ENCODE measurements at places on chromosomes 6 and 20.

DNA sequence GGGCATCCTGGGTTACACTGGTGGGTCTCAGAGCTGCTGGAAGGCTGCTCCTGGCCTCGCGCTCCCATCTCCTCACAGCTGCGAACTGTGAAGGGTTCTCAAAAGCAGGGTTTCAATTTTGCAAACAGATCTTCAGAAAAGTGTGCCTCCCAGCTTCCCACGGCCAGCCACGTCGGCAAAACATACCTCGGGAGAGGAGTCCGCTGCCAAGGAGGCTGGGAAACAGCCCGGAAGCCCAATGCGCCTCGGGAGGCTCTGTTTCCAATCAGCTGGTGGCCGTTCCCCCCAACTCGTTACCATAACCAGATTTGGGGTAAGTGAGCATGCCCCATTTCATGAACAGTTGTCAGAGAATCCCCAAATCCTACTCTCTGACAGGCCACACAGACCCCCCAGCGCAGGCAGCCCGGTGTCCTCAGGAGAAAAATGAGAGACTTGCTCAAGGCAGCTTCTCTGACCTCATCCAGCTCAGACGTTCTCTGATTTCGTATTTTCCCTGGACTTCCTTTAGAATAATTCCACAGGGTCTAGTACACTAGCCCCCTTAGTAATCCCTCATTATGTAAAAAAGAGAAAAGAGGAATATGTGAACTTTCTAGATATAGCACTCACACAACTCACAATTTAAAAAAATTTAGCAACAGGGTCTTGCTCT lies 98.4 kb downstream of the SNX5 start:
- DNase-seq, result no peak

GRCh38 chr6:169573883-169574282 lies 127.9 kb downstream of the WDR27 start:
- no peak for DNase-seq

GRCh38 chr20:12924126-12924525 lies 84.6 kb upstream of the SPTLC3 start:
- DNase-seq, result no peak

DNA sequence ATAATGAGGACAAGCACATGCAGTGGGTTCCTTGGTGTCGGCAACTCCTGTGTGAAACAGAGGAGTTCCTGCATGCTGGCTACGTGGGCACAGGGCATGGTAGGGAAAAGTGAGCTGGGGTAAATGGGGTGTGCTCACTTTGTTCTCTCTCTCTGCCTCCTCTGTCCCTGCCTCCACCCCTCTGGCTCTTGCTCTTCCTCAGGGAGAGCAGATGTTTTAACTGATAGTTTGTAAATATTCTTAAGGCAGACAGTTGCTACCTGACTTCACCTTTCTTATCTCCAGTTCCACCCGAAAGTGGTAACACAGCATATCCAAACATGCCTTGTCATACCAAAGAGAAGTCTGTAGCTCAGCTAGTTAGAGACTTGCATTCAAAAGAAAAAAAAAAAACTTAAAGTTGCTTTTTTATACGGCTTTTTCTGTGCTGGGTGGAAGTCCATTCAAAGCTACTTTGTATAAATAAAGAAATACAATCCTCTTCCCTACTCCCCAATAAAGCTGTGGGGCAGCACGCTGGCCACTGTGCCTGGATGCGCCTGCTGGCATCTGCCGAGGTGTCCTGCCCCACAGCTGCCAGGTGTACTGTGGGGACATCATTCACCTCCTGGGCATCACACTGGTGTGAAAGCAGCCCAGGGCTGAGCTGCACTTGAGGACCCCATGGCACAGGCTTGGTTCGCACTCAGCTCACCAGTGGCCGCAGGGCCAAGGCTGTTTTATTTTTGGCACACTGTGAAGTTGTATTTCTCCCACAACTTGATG lies 93.6 kb downstream of the FOXC1 start:
- no peak for DNase-seq

DNA sequence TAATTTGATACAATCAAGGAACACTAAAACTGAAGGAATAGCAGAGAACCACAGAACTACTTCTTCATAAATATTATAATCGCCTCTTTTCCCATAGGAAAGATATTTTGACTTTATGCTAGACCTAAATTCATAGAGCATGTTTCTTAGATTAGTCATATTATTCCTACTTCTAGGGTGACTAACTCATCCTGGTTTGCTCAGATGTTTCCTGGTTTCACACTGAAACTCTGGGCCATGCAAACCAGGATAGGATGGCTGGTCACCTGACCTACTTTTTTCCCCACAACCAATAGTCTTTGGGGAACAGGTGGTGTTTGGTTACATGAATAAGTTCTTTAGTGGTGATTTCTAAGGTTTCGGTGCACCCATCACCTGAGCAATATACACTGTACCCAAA lies 42.8 kb downstream of the MMS22L start:
- no peak for DNase-seq

- DNase-seq, result no peak
Measured at GRCh38 chr6:101284131-101284530, 109.4 kb upstream of the GRIK2 start.

DNA sequence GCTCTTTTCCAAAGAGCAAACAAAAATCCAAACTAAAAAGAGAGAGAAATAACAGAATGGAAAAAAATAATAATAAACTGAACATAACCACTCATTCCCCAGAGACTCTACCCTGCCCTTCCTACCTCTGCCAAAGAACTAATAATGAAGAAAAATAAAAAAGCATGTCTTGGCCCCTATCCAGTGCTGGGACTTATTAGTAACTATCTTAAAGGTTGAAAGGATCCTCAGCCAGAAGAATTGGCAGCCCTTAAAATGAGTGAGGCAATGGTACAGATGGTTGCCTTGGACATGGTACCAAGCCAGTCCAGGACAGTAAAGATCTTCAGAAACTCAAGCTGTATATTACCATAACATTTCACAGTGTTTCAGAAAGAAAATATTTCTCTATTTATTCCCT lies 279.3 kb downstream of the HACE1 start:
- DNase-seq, result no peak

DNA sequence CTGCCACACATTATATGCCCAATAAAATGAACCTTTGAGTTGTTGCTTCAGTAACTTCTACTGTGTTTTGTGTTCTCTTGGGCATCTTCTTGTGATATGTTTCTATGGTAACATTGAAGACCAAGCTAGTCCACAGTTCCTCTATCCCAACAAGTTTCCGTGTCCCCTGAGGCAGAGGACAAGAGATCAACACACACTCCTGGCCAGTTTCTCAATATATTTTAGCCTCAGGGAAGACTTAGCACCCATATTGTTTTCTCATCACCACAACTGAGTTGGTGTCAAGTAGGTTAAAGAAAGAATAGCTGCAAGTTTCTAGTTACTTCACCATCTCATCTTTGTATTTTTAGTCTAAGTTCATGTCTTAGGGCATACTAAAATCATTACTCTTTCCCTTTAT lies 277.5 kb downstream of the UST start:
- no peak for DNase-seq

- DNase-seq, result no peak
Measured at GRCh38 chr20:46126440-46127056, 8.4 kb downstream of the CD40 start.

- DNase-seq, result no peak
Measured at GRCh38 chr20:24289737-24290481, 179.5 kb upstream of the SYNDIG1 start.

- no peak for DNase-seq
Measured at GRCh38 chr6:156449128-156449527, 328.1 kb upstream of the ARID1B start.

DNA sequence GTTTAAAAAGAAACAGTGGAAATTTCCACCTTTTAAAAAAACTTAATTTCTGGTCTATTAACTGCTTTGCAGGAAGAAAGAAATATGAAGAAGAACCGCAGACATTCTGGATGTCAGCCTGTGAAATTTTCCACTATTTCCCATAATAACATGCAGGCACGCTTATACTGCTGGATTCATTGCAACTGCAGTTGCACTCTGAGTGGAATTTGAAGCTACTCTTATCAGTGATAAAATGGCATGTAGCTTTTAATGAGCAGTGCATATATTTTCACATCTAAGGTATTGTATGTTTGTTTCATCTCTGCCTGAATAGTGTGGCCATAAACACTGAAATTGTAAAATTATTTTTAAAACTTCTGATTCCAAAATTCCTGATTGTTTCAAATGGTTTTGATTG lies 28.2 kb downstream of the NCOA3 start:
- no peak for DNase-seq

DNA sequence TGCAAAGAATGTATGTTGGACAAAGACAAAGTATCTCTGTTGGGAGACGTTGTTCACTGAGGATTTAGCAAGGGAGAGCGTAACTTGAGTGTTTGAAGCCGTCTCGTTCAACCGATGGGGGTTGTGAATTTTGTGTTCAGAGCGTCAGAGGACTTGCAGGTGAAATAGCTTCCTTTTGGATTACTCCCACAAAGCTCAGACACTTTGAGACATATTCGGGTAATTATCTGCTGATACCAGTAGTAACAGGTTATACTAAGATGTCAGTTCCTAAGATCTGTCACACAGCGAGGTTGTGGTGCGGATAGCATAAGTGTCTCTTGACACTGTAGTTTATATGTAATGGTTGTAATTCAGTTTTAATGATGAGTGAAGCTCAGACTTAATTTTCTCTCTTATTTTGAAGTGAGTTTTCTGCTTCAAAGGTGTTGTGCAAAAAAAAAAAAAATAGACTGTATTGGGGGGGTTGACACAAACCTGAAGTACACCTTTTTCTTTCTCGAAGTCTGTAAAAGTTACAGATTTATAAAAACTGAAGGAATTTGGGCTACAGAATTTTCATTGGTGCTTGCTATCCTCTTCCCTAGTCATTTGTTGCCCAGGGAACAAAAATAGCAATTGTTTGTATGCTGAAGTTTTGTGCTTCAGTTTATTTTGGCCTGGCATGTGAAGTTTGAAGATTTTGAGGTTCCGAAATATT lies 1.7 kb downstream of the ASXL1 start:
- DNase-seq, result no peak

DNA sequence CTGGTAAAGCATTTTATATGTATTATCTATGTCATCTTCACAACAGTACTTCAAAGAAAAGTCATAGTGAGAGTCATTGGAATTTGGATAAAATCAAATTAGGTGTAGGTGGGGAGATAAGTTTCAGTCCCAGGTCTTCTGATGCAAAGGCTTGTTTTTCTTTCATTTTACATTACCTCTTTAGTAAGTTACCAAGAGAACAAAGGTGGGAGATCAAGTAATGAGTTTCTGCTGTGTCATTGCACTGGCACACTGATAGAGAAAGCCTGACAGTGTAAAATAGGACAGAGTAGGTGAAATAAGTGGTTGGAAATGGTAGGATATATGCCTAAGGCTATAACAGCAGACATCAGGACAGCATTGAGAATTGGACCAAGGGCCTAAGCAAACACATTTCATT lies 250.4 kb downstream of the NKAIN2 start:
- no peak for DNase-seq

DNA sequence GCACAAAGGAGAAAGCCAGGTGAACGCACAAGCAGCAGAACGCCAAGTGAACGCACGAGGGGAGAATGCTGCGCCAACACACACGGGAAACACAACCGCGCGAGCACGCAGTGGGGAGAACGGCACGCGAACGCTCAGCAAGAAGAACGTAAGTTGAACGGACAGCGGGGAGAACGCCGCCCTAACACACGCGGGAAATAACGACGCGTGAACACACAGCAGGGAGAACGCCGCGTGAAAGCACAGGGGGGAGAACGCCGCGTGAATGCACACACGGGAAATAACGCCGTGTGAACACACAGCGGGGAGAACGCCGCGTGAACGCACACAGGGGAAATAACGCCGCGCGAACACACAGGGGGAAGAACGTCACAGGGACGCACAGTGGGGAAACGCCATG lies 54.7 kb downstream of the RNASET2 start:
- no peak for DNase-seq

DNA sequence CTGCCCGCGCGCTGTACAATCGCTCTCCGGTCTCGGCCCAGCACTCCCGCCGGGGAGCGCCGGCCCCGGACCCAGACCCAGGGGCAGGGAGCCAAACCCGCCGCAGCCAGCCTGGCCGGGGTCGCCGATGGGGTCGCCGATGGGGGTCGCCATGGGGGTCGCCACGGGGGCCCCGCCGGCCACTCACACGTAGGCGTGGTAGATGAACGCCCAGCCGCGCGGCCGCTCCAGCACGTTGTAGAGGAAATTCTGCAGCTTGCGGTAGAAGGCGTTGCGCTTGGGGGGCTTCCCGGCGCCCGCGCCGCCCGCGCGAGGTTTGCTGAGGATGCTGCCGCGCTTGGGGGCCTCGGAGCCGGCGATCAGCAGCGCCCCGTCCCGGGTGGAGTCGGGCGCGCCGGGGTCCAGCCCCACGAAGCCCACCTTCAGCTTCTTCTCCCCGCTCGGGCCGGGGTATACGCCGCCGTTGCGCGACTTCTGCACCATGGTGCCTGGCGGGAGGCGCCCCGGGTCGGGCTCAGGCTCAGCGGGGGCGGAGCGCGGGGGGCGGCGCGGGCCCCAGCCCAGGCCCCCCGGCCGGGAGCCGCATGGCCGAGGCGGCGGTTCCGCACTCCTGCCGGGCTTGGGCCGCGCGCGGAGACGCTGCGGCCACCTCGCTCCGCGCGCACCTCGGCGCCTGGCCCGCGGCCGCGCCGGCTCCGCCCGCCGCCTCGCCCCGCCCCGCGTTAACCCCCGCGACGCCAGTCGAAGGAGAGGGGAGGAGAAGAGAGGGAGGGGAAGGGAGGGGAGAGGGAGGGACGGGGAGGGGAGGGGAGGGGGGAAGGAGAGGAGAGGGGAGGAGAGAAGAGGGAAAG lies at the start of gene KCNQ2:
Gene KCNQ2, minus strand, starts transcription at position 675 of the 851 bp plus-strand sequence. Its CDS starts 192 bp downstream, at position 483.
- no peak for DNase-seq

DNA sequence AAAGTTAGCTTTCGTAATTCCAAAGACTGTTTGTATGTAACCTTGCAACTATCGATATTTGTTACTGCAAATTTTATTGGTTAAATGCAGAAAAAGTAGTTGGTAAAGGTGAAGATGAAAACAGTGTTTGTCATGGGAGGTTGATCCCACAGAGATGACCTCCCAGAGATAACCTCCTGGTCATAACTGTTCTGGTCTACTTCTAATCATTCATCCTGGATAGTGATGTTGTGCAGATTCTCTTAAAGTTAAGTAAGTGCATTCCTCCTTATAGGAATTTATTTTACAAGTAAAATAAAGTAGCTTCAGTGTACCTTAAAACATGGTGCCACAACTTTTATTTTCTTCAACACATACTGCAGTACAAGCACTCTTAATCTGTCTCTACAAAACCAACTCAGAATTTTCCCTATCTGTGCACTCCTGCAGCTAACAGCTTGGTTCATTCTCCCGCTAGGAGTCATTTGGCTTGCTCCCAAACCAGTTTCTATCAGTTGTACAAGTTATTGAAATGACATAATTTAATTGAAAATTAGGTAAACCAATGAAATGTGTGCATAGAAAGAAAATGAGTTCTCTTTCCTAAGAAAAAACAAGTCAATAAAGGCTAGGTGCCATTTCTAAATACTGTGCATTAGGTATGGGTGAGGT lies 19.2 kb downstream of the METTL24 start:
- no peak for DNase-seq

DNA sequence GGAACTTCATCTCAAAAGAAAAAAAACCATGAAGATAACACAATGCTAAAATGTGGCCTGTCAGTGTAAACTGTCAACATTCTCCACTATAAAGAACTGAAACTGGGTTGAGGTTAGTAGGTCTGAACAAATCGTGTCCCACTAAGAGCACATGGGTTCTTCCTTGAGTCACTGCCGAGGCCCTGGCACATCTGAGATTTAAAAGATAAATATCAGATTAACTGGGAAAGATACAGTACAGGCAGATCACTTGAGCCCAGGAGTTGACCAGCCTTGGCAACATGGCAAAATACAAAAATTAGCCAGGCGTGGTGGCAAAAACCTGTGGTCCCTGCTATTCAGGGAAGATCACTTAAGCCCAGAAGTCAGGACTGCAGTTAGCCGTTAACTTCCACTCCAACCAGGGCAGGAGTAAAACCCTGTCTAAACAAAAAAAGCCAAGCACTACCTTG lies 5.6 kb downstream of the EEF1A1 start:
- no peak for DNase-seq

- DNase-seq, result no peak
Measured at GRCh38 chr20:60034231-60035110, 76.2 kb downstream of the CDH26 start.

Measured in stimulated activated CD8-positive, alpha-beta memory T cell treated with anti-CD3 and anti-CD28 coated beads, Interleukin-4, amount 100 ng/mL, for 24 hours (primary cell).